ENCODE measurements at places on chromosomes 2 and 18. TPM values are rescaled to one million over a fixed set of nuclear protein-coding genes. Genes with fewer than 3 reads are reported as not detected.

The SP140L gene
- total RNA-seq: 17.1 TPM

The ALLC gene
- total RNA-seq: not detected

The GALNT5 gene
- 23.0 TPM for total RNA-seq

The IL1F10 gene
- not detected for total RNA-seq

The UGT1A6 gene
- total RNA-seq: not detected

The VRK2 gene
- 18.2 TPM for total RNA-seq

The RAX gene
- total RNA-seq: not detected

The DSG3 gene
- not detected for total RNA-seq

The M1AP gene
- total RNA-seq: 1.1 TPM

The PLEK gene
- total RNA-seq: 20.2 TPM

The TMEM163 gene
- 23.2 TPM for total RNA-seq

The HADHB gene
- 130 TPM for total RNA-seq

The ARPC2 gene
- total RNA-seq: 452 TPM

The RIT2 gene
- total RNA-seq: not detected

The ANKRD53 gene
- total RNA-seq: 0.96 TPM

The PRKRA gene
- 45.2 TPM for total RNA-seq

The PJVK gene
- total RNA-seq: 2.0 TPM

The ERLEC1 gene
- total RNA-seq: 57.3 TPM

The TWIST2 gene
- total RNA-seq: 8.9 TPM

The ZNF385B gene
- 34.0 TPM for total RNA-seq

The DSG2 gene
- 66.0 TPM for total RNA-seq

All from left lung (tissue), 14 donors.